ENCODE measurements at places on chromosomes 6 and 20. TPM values are rescaled to one million over a fixed set of nuclear protein-coding genes. Genes with fewer than 3 reads are reported as not detected.

The EEF1A2 gene
- total RNA-seq, result 23.1 TPM

The ENPP5 gene
- total RNA-seq, result 5.6 TPM

The CCN2 gene
- total RNA-seq, result 109 TPM

The NRN1 gene
- 4.4 TPM for total RNA-seq

The APOM gene
- not detected for total RNA-seq

The SYCP2 gene
- total RNA-seq, result 3.6 TPM

The MEI4 gene
- 2.1 TPM for total RNA-seq

The MUCL3 gene
- 0.52 TPM for total RNA-seq
